Naive thymus-derived CD8-positive, alpha-beta T cell (primary cell): ENCODE measurements at places on chromosomes 12 and 14. TPM values are rescaled to one million over a fixed set of nuclear protein-coding genes. Genes with fewer than 3 reads are reported as not detected.

Gene SLC4A8
- 0.52 TPM for polyA plus RNA-seq

Gene GPR135
- polyA plus RNA-seq, result 0.16 TPM

Gene LMNTD1
- polyA plus RNA-seq, result not detected

Gene CAPZA3
- polyA plus RNA-seq, result not detected

Gene PLBD1
- polyA plus RNA-seq, result not detected

Gene CIROP
- not detected for polyA plus RNA-seq

Gene SYNDIG1L
- polyA plus RNA-seq, result not detected
